ENCODE measurements at places on chromosomes 3 and 15. TPM values are rescaled to one million over a fixed set of nuclear protein-coding genes. Genes with fewer than 3 reads are reported as not detected.

The ADAMTS9 gene
- total RNA-seq = 4.0 TPM

DNA sequence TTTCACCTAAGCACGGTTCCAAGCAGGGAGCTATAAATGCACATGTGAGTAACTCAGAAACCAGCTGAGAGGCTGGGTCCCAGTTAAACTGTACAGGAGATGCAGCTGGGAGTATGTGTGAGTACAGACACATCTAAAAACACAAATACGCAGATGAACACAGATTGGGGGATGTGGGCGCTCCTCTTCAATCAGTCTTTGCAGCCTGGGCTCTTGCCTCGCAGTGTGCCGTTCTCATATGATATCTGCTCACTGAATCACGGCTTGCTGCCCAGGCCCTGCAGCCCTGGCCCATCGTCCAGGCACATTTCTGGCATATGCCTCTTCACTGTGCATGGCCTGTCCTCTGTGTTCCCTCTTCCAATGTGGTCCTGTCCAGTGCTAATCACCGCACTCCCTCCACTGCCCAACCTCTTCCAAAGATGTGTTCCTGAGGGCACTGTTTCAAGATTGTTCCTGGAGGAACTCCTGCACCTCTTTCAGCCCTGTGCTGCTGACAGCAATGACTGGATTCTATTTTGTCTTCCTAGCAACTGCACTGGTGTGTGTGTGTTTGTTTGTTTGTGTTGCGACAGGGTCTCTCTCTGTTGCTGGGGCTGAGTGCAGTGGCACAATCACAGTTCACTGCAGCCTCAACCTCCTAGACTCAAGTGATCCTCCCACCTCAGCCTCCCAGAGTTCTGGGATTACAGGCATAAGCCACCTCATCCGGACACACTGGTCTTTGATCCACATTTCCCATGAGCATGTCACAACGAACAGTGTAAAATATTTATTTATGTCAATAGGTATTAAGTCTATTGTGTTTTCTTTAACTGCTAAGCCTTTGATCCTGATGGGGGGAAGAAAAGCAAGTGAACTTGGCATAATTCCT, 17.0 kb downstream of the CA12 start:
- H3K27me3 ChIP-seq = no peaks in the 10 kb centered on the region
- H3K4me1 ChIP-seq = no peaks in the 10 kb centered on the region
- no peak overlapping the region for H3K27ac ChIP-seq
- H3K36me3 ChIP-seq = no peaks in the 10 kb centered on the region

DNA sequence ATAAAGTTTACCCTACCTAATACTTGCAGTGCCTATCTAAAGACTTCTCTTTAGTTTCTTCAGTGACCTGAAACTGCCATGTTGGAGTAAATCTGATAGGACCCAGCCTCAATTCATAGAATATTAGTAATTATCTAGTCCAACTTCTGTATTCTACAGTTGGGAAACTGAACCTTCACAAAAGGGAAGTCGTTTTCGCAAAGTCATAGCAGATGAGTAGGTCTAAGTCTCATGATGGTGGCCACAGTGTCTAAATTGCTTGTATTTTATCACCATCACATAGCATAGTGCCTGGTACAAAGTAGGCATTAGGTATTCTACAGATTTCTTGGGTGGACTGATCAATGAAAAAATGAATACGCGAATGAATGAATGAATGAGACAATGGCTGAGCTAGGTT, 8.4 kb downstream of the GMNC start:
- no peaks in the 10 kb centered on the region for H3K36me3 ChIP-seq
- no peak for DNase-seq
- no peaks in the 10 kb centered on the region for H3K4me1 ChIP-seq
- no peaks in the 10 kb centered on the region for H3K27me3 ChIP-seq
- no peak overlapping the region for H3K27ac ChIP-seq
- H3K4me3 ChIP-seq = no peak overlapping the region

DNA sequence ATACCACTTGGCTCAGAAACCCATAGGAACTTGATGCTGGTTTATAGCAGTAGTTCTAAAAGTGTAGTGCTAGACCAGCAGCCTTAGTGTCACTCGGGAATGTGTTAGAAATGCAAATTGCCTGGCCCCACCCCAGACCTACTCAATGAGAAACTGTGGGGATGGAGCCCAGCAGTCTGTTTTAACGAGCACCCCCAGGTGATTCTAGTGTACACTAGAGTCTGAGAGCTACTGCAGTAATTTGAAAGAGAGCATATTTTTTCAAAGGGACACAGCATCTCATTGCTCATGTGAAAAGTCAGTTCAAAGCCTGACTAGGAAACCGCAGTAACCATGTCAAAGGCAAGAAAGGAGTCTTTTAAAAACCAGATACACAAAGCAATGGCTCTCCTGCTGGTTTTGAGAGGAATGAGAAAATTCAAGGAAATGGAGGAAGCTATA, 313.4 kb downstream of the SQOR start:
- H3K4me3 ChIP-seq = no peak overlapping the region
- no peaks in the 10 kb centered on the region for H3K27me3 ChIP-seq
- DNase-seq = no peak
- peaks cover 9% of the 10 kb centered on the region for H3K4me1 ChIP-seq
- no peaks in the 10 kb centered on the region for H3K36me3 ChIP-seq

- no peak overlapping the region for H3K27ac ChIP-seq
- DNase-seq = no peak
- no peaks in the 10 kb centered on the region for H3K4me1 ChIP-seq
- H3K4me3 ChIP-seq = no peak overlapping the region
- no peaks in the 10 kb centered on the region for H3K36me3 ChIP-seq
- no peaks in the 10 kb centered on the region for H3K27me3 ChIP-seq
These were observed 299.9 kb upstream of the ADAMTS9 start for GRCh38 chr3:64987726-64988125.

- H3K4me3 ChIP-seq = no peak overlapping the region
- no peak overlapping the region for H3K27ac ChIP-seq
- no peak for DNase-seq
These were observed 238.1 kb upstream of the SGO1 start for GRCh38 chr3:20424086-20424485.

- H3K27me3 ChIP-seq = no peaks in the 10 kb centered on the region
- H3K4me1 ChIP-seq = no peaks in the 10 kb centered on the region
- no peak overlapping the region for H3K4me3 ChIP-seq
- DNase-seq = no peak
- no peaks in the 10 kb centered on the region for H3K36me3 ChIP-seq
These were observed 126.3 kb downstream of the TNIK start for GRCh38 chr3:171333784-171334464.

The CFAP100 gene
- not detected for total RNA-seq

DNA sequence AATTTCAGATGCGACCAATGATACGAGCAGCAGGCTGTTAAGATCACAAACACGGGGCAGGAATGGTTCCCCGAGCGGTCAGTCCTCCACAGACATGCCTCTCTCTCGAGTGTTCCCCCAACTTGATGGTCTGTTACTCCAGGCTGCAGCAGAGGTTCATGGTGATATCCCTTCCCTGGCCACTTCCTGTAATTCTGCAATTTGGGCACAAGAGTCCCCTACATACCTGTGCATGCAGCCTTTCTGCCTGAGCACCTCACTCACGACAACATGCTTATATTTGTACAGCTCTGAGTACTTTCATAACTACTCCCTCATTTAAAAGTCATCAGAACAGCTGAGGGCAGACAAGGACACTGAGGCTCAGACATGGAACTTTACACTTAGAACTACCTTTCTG, 408.1 kb upstream of the NR2F2 start:
- no peak overlapping the region for H3K27ac ChIP-seq
- H3K4me1 ChIP-seq = no peaks in the 10 kb centered on the region
- no peak overlapping the region for H3K4me3 ChIP-seq
- no peaks in the 10 kb centered on the region for H3K27me3 ChIP-seq

The TIMP4 gene
- 1.4 TPM for total RNA-seq

GRCh38 chr15:71939981-71940588, 129.7 kb downstream of the NR2E3 start:
- DNase-seq = no peak
- no peak overlapping the region for H3K4me3 ChIP-seq
- H3K27me3 ChIP-seq = no peaks in the 10 kb centered on the region
- H3K36me3 ChIP-seq = no peaks in the 10 kb centered on the region
- no peaks in the 10 kb centered on the region for H3K4me1 ChIP-seq
- no peak overlapping the region for H3K27ac ChIP-seq

The ANP32A gene
- total RNA-seq = 169 TPM

The CCDC13 gene
- 0.82 TPM for total RNA-seq

The FSTL1 gene
- 1.4 TPM for total RNA-seq

DNA sequence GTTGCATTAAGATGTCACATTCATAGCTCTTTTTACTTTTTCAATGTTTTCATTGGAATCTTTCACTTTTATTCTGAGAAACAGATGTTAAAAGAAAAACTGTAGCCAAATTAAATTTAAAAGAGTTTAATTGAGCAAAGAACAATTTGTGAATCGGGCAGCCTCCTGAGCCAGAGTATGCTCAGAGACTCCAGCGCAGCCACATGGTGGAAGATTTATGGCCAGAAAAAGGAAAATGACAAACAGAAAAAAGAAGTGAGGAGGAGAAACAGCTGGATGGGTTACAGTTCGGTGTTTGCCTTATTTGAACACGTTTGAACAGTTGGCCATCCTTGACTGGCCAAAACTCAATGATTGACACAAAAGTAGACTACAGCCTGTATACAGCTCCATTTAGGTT, 33.8 kb upstream of the RAB11A start:
- no peak overlapping the region for H3K27ac ChIP-seq
- peaks cover 22% of the 10 kb centered on the region for H3K4me1 ChIP-seq
- H3K36me3 ChIP-seq = no peaks in the 10 kb centered on the region
- no peaks in the 10 kb centered on the region for H3K27me3 ChIP-seq
- no peak for DNase-seq
- no peak overlapping the region for H3K4me3 ChIP-seq

DNA sequence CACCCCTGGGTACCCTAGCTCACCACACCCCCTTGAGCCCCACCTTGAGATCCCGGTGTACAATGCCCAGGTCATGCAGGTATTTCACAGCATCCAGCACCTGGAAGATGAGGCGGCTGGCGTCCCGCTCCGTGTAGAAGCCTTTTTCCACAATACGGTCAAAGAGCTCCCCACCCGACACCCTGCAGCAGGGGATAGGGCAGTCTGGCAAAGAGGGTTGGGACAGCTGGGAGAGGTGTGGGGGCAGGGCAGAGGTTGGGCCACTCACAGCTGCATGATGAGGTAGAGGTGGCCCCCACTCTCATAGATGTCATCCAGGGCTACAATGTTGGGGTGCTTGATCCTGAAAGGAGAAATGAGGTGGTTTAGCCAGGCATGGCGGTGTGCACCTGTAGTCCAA, 6.9 kb downstream of the CAMK1 start:
- H3K27ac ChIP-seq = no peak overlapping the region
- no peak overlapping the region for H3K4me3 ChIP-seq
- no peaks in the 10 kb centered on the region for H3K4me1 ChIP-seq
- no peak for DNase-seq
- H3K36me3 ChIP-seq = no peaks in the 10 kb centered on the region
- H3K27me3 ChIP-seq = no peaks in the 10 kb centered on the region

Measured in Caco-2 (cell line).